ENCODE measurements at places on chromosomes 7 and 10.

- DNase-seq = no peak
Observed at GRCh38 chr10:48931188-48931587, 8.5 kb downstream of the LRRC18 start.

DNA sequence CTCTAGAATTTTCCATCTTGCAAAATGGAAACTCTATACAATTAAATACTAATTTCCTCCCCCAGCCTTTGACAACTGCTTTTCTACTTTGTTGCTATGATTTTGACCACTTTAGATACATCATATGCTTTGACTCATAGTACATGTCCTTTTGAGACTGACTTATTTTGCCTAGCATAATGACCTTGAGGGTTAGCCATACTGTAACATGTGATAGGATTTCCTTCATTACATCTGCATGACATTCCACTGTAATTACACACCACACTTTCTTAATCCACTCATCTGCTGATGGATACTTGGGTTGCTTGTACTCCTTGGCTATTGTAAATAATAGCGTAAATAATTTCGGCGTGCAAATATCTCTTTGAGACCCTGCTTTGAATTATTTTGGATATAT is 127.7 kb downstream of the JAZF1 start:
- no peak for DNase-seq

DNA sequence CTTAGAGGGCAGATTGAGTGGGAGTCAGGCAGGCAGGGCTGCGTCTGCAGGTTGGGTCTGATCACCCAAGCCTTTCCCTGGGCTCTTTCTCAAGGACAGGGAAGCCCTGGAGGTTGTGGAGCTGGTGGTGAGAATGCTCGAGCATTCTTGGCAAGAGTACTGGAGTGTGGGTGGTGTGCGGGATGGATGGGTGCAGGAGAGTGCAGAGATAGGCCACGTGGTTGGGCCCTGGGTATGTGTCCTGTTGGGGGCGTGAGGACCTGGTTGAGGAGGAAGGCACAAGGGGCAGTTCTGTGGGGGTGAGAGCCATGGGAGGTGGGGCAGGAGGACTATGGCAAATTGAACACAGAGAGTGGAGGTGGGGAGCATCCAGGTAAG is 135.9 kb downstream of the PTPN20 start:
- DNase-seq = no peak

GRCh38 chr10:30352377-30352776 is 3.3 kb upstream of the MTPAP start:
- DNase-seq = no peak

GRCh38 chr10:89207181-89207800 is at the start of gene CH25H:
Gene CH25H, minus strand, starts transcription at chr10:89207317. Its CDS starts 25 bp downstream, at chr10:89207292.
- DNase-seq = peak; percentile 63

DNA sequence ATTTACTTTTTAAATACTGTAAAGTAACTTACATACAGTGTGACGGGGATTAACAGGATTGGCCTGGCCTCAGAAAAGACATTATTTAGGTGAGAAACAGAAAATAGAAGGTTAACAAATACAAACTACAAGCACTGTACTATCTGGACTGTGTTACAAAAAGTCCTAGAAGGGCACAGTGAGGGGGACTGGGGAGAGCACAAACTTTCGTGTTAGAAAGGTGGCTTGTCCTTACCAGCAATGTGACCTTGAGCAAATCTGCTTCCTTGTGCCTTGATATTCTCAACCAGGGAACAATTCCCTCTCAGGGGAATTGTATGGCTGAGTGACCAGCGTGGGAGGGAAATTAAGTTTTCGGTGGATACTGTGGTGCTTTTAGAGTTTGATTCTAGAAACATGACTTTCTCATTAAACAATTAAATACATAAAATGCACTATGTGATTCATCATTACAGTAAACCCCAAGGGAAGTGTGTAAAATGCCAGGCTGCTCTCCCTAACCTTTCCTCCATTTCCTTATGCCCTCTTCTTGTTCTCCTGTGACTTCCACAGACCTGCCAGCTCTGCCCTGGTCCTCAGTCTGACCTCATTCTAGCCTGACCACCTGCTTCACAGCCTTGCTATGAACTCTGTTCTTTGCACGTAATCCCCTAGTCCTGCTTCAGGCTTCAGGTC is 57.7 kb downstream of the OSBPL3 start:
- DNase-seq = no peak

DNA sequence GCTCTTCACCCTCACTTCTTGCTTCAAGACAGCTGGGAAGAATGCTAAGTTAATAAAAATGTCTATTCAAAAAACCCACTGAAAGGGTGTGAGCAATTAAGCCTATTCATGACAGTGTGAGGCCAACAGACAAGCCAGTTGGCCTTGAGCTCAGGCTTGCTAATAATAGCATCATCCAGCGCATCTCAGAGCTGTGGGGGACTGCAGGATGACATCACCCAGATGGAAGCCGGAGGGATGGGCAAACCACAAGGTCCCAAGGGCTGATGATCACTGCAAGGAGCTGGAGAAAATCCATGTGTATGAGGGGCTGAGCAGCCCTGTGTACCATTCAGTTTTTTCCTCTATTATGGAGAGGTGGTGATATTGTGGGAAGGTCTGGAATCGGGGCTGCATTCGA is 770.4 kb downstream of the TNS3 start:
- DNase-seq = no peak

- DNase-seq = no peak
Observed at GRCh38 chr10:6069081-6069931, 7.1 kb upstream of the IL2RA start.

DNA sequence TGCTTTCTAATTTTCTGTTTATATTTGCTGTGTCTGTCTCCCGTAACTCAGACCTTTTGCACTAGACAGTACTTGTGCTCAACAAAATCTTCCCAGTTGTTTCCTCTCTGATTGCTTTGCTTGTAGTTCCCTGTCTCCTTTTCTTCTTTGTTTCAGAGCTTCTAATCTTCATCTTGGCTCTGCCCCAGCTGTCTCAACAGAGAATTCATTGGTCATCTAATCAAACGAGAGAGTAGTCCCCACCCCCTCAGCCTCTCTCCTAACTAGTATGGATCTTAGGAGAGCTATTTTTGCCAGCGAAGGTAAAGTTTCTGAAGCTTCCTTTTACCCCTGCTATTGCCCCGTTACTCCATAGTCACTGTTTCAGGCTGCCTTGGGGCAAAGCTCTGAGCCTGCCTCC is 32.8 kb downstream of the SLC26A4 start:
- DNase-seq = no peak

- DNase-seq = no peak
Observed at GRCh38 chr7:116679500-116679899, 7.5 kb downstream of the MET start.

DNA sequence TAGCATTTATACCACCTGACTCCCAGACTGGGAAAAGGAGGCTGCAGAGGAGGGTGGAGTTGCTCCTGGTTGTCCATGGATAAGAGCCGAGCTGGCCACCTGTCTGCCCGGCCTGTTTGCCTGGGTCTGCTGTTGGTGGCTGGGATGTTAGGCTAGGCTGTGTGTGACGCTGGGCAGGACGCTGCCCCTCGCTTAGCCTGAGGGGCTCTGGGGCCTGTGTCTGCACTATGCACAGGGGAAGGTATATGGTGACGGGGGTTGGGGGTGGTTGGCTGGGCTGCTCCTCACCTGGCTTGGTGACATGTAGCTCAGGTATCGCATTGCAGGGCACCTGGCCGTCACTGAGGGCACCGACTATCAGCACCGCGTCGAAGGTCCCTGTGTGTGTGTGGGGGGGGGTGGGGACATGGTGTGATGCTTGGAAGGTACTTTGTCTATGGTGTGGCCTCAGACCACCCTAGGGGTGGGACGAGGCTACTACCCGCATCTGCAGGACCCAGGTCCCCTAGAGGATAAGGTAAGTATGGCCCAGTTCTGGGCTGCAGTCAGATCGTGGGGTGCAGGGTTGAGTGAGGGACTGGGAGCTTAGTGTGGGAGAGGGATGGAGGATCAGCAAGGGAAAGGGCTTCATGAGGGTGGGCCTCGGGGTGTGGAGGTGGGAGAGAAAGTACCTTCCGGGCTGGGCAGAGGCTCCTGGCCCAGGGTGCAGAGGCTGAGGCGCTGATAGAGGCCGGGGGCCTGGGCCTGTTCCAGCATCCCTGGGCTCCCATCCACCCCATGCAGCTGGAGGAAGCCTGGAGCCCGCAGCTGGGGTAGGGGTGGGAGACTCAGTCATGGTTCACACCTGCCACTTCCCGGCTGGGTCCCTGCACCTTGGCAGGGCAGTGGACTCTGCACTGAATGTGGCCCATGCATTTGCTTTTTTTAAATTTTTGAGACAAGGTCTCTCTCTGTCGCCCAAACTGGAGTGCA is 2.3 kb downstream of the METTL27 start:
- DNase-seq = no peak

DNA sequence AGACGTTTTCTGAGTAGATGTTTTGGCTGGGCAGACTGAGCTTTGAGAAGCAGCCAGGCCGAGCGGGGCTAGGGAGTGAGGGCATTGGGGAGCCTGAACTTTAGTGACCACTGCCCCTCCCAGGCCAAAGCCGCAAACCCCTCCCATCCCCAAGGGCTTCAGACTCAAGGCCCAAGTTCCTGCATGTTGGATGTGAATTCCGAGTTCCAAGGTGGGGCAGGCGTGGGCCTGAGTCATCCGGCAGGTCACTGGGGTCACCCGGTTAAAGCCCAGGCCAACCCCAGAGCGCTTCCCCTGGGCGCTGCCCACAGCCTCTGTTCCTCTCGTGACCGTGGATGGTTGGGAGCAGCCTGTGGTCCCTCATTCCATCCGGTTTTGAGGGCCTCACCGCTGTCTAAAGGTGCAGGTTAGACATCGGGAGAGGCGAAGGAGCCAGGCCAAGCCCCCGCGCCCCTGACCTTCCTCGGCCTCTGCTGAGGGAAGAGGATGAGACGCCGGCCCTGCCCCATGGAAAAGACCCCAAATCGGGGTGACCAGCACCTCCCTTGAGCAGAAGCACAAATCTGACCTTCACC is 6.9 kb upstream of the PDGFA start:
- DNase-seq = no peak

DNA sequence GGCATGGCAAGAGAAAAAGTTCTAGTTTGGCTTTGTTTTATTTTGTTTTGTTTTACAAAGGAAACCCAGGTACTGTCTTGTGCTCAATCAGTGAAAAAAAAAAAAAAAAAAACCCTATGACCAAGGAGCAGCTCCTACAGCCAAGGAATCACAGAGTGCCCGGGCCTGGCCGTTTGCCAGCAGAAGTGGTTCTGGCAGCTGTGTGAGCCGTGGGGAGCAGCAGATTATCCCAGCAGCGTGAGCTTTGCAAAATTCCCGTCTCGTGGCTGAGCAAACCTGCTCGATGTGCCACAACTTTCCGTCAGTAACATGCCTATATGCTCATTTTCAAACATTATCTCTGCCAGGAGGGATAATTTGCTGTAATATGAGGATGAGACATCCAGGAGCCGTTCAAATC is 293.7 kb downstream of the POU6F2 start:
- DNase-seq = no peak

DNA sequence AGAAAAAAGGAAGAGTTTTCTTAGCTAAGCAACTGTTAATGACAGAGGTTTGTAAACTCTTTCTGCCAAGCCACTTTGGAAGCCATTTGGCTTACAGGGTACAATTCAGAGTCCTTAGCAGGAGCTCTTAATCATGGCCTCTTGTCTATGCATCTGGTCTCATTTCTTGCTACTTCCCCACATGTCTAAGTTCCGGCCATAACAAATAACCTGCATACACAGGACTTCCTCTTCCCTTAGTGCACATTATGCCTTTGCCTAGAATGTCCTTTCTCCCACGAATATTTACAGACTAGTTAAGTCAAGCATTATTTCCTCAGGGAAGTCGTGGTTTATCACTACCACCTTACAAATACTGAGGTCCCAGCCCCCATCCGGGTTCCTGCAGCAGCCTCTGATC is 8.6 kb upstream of the UPF2 start:
- no peak for DNase-seq

- no peak for DNase-seq
Observed at GRCh38 chr7:41975849-41976248, 261.2 kb downstream of the GLI3 start.
